Activated CD4-positive, CD25-positive, alpha-beta regulatory T cell treated with anti-CD3 and anti-CD28 coated beads, Interleukin-2, amount 50 U/mL, for 16 hours (primary cell): ENCODE measurements at places on chromosomes 5 and 9.

DNA sequence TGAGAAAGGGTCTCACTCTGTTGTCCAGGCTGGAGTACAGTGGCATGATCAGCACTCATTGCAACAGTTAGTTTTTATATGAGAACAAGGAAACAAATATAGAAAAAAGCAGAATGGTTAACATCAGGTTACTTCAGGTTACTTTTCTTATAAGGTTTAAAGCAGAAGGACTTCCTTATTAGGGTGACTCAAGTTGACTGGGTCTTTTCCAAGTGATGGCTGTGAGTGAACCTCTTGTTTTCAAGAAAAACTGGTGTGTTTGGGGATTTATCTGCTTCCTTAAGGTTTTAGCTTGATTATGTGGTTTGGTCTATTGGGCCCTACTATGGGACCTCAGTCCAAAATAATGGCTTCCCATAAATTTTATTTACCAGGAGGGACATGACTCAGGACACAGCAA lies 99.2 kb downstream of the ARRDC3 start:
- no peak for DNase-seq

- no peak for DNase-seq
These were observed 36.1 kb downstream of the RORB start for GRCh38 chr9:74533253-74533652.

- no peak for DNase-seq
These were observed 96.3 kb upstream of the VCAN start for GRCh38 chr5:83375049-83375745.

DNA sequence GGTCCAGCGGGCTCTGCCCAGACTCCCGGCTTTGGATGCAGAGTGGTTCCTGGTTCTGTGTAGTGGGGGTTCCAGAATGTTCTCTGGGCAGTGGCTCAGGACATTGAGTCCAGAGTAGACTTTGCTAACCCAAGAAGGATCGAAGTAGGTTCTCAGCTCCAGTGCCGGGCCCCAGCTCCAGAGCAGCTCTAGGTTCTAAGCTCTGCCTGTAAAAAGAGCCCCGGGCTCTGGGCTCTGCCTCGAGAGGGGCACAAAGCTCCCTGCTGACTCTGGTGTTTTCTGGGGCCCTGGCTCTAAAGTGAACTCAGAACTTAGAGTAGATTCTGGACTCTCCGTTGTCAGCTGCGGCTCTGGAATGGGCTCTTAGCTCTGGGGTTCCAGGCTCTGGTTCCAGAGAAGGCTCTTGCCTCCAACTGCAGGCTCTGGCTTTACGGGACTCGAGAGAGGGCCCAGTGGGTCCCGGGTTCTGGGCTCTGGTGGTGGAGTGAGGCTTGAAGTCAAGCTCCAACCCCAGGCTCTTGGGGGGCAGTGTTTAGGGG lies 414 bp downstream of the WDR38 start:
- no peak for DNase-seq

DNA sequence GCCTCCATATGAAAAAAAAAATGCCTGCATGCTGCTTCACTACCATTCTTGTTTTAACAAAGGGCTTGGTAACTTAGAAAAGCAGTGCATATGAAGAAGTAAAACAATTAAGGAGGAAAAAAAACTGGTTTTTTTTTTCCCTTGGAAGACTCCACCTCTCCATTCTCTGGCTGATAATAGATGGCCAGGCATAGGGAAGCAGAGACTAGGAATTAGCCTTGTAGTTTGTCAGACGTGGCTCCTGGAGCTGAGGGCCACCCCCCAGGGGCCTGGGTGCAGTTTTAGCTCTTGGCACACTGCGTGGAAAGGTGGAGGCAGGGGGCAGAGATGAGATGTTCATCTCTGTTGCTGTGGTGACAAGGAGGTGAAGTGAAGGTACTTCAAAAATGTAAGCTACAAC lies 42.7 kb downstream of the WDR36 start:
- DNase-seq = no peak

DNA sequence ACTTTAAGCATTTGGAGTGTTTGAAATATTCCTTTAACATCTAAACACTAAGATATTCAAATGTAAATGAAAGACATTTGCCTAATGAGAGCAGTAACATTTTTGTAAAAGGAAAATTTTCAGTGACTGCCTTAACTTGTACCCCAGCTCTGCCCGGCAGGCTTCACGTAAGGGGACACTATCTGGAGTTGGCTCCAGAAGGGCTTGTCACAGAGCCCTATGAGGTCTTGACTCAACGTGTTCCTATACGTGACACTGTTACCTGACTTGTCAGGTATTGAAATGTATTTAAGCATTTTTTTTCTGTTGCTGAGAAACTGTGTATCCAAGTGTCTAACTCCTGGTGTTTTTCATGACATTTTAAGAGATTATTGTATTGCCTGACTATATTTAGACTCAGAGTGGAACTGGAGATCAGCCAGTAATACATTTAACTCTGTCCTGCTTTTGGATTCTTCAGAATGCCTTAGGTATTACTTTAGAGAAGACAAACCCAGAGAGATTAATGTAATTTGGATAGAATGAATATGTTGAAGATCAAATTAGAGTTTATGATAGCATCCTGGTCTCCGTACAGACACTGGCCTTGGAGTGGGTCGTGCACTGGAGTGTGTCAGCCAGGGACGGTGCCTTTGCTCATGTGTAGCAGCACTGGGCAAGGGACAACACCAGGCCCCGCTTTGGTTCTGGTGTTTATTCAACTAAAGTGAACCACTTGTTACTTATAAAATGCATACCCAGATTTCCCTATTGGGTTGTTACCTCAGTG lies 34.6 kb upstream of the PHF2 start:
- no peak for DNase-seq

DNA sequence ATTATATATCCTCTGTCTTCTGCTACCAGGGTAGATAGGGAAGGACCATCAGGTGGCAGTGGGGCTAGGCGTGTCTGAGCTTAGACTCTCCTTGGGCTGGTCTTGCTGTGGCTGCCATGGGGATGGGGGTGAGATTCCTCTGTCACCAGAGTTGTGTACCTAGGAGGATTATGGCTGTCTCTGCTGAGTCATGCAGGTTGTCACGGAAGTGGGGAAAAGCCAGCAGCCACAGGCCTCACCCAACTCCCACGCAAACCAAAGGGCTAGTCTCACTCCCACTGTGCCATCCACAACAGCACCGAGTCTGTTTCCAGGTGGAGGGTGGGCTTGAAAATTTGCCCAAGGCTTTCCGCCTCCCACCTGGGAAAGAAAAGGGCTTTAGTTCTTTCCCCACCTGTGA lies 476.1 kb downstream of the CYLC2 start:
- DNase-seq = no peak

DNA sequence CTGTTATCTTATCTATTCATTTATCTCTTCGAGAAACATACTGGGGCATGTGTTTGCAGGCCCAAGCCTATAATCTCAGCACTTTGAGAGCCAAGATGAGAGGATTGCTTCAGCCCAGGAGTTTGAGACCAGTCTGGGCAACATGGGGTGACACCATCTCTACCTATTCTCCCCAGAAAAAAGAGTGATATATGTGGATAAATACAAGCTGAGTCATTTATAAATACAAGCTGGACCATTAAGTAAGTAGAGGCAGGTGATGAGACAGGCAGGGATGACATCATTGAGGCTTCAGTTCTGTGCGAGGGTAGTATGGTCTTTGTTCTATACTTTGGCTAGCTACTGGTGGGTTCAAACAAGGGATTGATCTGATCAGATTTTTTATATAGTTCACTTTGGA lies 25.6 kb downstream of the PBX3 start:
- no peak for DNase-seq

DNA sequence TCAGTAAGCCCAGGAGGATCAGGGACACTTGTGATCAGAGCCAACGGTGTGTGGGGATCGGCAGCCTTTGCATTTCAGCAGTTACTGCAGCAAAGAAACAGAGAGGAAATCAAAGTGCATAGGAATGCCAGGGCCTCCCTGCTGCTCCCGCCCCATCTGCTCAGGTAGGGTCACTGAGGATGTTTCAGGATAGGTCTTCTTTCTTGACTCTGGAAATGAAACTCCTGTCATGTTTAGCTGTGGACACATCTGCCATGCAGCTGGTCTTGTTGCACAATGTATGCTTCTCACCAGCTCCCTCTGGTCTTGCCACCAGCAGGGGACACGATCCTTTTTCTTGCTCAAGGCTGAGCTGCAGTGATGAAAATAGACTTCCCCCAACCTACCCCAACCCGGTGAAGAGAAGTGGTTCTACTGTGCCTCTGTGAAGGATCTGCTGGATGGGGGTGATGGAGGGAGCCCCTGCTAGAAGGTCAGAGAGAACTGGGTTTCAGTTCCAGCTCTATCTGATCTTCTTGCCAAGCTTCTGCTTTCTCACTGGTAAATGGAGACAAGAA lies 185.2 kb upstream of the KLF4 start:
- DNase-seq = no peak
